Right lobe of liver (tissue), 6 donors: ENCODE measurements at places on chromosomes 13 and 19.
A peak's percentile ranks its signal among the peaks of the same experiment; 100 is the strongest.

- DNase-seq = peak; percentile 57
Observed at GRCh38 chr19:13952931-13953531, 722 bp downstream of the DCAF15 start.

DNA sequence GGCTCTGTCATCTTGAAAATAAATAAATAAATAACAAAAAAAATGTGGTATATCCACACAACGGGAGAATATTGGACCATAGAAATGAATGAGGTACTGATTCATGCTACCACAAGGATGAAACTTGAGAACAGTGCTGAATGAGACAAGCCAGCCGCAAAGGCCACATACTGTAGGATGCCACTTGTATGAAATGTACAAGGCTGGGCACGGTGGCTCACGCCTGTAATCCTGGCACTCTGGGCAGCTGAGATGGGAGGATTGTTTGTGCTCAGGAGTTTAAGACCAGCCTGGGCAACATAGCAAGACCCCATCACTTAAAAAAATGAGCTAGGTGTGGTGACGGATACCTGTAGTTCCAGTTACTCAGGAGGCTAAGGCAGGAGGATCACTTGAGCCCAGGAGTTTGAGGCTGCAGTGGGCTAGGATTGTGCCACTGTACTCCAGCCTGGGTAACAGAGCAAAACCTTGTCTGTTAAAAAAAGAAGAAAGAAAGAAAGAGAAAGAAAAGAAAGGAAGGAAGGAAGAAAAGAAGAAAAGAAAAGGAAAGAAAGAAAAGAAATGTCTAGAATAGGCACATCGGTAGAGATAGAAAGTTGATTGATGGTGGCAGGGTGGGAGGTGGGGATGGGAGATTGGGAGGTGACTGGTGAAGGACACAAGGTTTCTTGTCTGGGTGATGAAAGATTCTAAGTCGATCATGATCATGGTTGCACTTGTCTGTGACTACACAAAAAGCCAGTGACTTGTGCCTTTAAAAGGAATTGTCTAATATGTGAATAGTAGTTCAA is 20.3 kb downstream of the HPN start:
- no peak for DNase-seq

- no peak for DNase-seq
Observed at GRCh38 chr13:24338721-24339120, 29.3 kb downstream of the C1QTNF9 start.

DNA sequence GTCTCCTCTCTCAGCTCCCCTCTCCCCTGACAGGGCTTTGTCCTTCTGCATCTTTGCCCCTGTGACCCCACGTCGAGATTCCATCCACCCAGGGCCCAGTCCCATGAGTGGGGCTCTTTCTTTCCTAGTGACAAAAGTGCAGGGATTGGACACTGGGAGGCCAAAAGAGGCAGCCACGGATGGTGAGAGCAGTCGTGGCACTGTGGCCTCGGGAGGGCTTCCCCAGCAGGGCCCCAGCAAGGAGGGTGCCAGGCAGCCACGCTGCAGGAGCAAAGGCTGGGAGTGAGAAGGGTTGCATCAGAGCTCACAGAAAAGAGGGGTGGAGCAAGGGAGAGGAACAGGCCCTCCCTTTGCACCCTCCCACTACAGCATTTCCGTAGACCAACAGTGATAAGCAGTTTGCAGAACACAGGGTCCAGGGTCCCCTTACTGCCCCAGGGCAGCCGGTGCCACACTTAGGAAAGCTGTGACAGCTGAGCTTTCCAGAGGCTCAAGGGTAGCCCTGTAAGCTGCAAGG is 4.9 kb downstream of the ZSCAN1 start:
- DNase-seq = no peak

DNA sequence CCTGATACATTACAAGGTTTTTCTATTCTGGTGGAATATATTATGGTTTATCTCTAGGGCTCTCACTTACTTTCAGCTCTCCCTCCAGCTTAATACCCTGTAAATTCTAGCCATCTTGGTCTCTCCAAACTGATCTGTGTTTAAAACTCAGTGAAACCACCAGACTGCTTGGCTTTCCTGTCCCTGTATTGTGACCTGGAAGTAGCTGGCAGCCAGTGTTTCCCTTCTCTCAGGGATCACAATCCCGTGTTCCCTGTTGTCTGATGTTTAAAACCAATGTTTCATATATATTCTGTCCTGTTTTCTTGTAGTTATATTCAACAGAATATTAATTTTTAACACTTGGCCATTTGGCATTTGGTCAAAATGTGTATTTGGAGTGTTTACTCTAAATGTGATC is 8.0 kb downstream of the AKAP11 start:
- no peak for DNase-seq

DNA sequence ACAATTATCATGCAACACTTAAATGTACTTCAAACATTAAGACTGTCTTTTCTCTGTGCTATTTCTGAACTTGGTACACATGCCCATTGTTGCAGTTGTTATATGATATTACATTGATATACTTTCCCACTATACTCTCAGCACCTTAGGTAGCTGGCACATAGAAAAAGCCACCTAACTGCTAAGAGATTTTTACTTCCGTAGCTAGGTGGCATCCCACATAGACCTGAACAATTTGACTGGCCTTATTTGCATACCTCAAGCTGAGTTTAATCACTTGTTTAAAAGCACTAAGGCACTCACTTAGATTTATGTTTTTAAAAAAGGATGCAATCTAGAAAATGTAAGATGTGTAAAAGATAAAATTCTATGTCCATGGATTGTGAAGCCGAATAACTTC is 194.2 kb downstream of the POU4F1 start:
- no peak for DNase-seq

- DNase-seq = no peak
Observed at GRCh38 chr13:67120872-67121531, 109.1 kb downstream of the PCDH9 start.

DNA sequence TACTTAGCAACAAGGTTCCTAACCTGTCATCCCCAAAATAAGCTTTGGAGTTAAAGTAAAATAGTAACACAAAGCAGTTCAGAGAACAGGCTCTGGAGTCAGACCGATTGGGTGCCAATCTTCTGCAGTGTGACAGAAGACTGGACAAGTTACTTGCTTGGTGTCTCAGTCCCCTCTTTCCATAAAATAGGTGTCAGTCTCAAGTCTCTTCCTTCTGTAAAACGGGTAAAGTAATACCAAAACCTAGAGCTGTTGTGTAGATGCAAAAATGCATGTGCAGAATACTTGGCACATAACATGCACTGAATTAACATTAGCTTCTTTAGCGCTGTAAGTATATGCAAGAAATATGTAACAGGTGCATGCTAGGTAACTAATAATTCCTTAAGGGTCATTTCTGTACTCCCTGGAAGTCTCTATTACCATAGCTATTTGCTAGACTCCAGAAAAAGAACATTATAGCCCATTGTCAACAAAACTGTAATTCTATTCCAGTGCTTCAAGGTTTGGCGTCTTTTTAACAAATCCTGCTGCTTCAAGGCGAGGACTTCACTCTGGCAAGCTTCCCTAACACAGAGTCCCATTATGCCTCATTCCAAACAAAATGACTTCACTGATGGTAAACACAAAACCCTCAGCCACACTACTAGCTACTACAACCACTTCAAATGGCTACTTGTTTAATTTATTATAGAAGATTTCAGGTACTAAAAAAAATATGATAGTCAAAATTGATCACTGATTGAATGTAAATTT is 32.8 kb downstream of the ELF1 start:
- DNase-seq = no peak

GRCh38 chr13:100921139-100921538 is 246.5 kb upstream of the TMTC4 start:
- DNase-seq = no peak

DNA sequence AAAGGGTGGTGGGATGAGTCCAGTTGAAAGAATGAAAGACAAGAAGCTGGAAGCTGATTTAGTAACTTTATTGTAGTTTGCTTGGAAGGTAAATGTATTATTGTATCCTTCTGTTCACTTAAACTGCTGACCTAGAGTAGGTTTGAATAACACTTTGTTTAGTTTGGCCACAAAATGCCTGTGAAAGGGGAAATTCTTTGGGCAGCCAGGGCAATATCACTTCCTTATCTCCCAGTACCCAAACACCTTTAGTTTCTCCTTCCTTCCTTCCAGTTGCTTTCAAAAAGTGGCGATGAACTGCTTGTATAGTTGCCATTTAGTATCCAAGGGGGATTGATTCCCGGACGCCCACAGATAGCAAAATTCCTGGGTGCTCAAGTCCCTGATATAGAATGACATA is 120.1 kb downstream of the PAN3 start:
- DNase-seq = no peak

GRCh38 chr19:46150606-46151005 is 2.6 kb downstream of the IGFL2 start:
- no peak for DNase-seq

DNA sequence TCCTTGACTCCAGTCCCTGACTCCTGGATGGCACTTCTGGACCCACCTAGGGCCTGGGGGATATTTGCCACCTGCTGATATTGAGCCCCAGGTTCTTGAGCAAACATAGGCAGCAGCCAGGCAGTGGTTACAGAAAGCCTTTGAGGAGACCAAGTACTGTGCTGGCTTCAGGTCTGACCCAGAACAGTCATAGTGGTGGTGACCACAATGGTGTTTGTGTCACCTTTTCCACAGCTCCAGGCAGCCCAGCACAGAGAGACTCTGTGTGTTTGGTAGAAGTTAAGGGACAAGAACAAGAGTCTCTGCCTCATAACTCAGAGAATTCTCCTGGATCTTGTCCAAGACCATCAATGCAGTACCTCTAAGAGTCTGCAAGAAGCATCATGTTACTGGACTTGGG is 14.6 kb upstream of the CLC start:
- no peak for DNase-seq

DNA sequence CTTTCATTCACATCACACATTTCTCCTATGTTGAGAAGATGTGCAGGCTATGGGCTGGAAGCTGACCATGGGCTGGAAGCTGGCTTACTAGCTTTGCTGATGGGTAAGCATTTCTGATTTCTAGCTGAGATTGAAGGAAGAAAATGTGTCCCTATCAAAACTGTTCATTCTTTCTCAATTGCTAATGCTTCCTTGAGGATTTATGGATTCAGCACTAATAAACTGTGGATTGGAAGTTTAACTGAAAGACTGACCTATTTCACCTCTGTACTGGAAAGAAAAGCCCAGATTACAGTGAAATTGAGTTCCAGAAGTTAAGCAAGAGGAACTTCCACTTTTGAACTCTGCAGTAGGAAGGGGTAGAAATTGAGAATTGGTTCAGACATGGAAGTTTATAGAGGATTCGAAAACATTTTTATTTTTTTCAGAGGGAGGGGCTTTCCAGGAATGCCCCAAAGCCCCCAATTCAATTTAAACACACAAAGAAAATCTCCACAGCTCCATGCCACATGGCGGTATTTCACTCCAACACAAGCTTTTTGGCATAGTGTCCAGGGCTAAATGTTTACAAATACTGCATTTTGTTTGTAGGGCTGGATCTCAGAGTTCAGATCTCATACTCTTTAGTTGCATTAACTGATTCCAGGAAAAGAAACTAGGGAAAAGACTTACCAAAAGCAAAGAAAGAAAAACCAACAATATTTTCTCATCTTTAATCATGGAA is 61.2 kb upstream of the ARGLU1 start:
- no peak for DNase-seq

DNA sequence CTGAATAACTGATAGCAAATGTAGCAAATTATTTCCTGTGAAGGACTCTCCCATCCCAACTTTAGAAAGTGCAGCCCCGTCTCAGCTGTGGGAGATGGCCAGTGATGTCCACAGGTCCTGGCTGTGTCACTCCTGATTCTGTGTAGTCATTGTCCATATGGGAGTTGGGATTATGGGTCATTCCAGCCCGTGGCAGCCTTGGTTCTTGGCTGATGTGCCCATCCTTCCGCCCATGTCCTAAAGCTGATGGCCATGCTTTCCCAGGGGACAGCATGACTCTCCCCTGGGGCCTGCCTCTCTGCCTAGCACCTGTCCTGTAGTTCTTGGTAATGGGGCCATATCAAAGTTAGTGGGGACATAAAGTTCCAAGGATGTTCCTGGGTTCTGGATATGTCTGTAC is 43.9 kb upstream of the C1QTNF9 start:
- no peak for DNase-seq

- no peak for DNase-seq
Observed at GRCh38 chr13:51794964-51795363, 9.0 kb downstream of the DHRS12 start.
